Activated CD4-positive, alpha-beta T cell treated with anti-CD3 and anti-CD28 coated beads for 4 hours (primary cell): ENCODE measurements at places on chromosomes 7 and 10.

DNA sequence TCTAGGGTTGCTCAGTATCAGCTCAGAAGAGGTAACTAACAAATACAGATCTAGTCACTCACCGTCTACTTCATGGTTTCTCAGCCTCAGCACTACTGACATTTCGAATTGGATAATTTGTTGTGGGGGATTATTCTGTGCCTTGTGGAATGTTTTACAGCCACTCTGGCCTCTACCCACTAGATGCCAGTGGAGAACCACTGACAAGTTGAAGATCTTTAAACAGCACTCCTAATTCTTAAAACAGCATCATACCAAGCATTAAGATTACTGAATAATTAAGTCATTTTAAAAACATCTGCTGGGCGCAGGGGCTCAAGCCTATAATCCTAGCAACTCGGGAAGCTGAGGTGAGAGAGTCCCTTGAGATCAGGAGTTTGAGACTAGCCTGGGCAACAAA, 82.6 kb downstream of the UPF2 start:
- no peak for DNase-seq

DNA sequence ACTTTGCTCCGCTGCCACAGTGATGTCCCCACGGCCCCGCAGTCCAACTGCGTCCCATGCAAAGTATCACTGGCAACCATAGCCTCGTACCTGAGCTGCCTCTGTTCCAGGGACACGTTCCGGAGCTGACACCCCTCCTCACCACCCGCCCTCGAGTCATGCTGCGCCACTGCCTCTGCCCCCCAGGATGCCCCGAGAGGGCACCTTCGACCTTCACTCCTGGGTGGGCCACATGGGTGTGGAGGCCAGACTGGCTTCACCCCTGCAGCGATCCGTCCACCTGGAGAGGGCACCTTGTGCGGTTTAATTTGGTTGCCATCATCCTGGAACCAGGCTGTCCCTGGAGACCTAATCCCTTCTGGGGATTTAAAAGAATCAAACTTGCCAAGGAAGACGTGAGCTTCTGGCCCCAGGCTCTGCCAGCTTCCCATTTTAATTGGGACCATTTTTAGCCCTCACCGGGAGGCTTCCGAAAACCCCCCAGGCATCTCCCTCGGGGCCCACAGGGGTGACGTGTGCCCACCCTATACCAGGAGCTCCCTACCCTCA, 19.2 kb upstream of the TNRC18 start:
- DNase-seq = no peak

DNA sequence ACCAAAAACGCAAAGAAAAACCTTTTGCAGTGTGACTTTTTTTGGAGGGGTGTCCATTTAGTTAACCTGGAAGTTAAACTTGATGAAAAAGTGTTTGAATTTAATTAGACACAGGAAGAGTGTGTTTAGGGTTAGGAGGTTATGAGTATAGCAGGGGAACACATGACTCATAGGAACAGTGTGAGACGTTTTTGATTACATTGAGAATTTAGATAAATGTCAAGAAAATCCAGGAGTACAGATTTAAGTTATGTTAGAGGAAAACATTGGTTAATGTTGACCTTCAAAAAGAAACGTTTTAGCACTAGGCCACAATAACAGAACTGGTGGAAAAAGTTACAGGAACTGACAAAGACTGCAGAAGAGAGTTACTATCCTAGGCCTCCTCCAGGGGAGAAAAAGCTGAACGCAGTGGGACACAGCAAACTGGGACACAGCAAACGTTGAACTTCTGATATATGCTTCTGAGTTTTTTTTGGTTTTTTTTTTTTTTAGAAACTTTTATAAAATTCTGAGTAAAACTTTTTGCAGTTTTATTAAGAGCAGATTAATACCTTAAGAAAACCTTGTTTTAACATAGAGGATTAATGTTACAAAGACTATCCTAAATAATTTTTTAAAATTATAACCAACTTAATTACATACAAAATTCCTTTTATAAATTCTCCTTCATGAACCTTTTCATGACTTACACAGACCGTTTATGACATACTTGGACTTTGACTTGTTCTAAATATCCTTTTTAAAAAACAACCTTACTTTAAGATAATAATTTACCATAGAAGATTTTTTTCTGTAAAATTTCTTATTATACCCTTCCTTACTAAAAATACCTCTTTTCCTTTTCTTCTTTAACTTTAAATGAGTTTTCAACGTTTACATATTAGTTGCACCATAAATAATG, 22.2 kb downstream of the LANCL2 start:
- DNase-seq = no peak

GRCh38 chr10:3926675-3927525, 141.9 kb upstream of the KLF6 start:
- DNase-seq = no peak

GRCh38 chr10:35644050-35644950, 2.2 kb upstream of the FZD8 start:
- DNase-seq = no peak

DNA sequence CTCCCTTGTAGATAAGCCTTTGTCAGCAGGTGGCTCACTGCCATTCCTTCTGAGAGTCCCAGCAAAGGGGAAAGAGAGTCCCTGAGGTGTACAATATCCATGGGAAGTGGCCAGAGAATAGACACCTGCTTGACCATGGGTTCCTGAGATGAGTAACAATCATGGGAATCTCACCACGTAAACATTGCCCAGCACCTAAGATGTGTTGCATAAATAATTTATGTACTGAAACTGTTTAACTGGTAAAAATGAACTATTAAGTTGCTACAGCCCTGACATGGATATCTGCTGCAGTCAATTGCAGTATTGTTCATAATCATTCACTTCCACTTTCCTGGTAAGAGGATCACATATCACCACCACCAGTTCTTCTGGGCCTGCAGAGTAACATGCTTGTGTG, 123.8 kb upstream of the INHBA start:
- no peak for DNase-seq

DNA sequence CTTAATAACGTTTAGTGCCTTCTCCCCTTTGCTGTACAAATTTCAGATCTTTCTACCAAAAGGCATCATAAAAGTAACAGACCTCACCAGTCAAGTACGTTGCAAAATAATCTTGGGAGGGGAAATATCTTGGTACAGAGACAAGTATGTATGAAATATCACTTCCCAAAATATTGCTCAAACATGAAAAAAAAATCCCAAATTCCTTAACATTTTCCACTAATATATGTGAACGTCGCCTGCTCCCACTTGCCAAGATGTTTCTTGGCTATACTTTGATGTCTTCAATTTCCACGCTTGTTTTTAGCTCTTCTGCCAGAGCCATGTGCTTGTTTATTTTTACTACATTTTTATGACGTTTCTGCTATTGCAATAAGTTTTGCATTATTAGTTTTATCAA, 223.5 kb downstream of the PLXNA4 start:
- no peak for DNase-seq

GRCh38 chr7:138616085-138616484, 85.1 kb downstream of the SVOPL start:
- DNase-seq = no peak

DNA sequence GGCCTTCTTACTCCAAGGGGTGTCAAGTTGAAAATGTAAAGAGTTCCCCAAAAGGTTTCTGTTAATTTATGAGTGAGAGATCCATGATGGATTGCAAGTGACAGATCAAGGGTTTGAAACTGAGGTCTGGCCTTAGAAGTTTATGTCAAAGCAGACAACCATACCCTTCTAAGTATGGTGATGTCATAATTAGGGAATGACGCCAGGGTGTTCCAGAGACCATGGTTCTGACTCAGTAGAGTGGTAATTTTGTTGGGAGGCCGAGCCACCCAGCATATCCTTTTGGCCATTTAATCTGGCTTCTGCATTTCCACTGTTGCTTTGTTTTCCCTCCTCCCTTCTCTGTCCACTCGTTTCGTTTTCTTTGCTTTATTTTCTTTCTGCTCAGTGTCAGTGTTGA, 2.7 kb downstream of the TRUB1 start:
- DNase-seq = no peak

DNA sequence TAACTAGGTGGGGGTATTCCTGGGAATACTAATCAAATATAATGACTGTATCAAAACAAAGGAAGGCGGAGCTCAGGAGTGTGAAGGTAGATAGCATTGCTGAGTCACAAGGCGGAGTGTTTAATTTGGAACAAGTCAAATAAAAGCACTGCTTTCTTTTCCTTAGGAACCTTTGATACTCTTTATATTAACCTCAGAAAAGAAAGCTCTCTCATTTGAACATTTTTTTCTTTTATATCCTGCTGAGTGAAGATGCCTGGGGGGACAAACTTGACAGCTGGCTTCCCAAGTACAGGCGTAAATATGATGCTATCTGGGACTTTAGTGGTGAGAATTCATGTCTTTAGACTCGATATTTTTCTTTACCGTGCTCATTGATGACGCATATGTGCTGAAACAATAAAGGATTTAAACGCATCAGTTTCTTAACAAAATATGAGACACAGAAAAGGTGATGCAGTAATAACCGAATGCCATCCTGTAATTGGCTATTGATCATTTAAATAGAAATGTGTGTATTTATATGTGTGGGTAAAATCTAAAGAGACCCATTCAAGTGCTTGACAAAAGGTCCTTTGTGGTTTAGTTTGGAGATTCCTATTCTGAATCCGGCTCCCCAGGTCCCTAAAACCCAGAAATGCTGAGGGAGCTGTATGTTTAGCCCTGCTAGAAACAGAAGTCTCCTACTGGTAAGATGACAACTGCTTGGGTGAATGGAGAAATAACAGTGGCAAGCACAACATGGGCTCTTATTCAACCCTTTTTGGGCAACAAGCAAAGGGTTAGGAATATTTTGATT, 102.7 kb downstream of the PRTFDC1 start:
- DNase-seq = no peak

DNA sequence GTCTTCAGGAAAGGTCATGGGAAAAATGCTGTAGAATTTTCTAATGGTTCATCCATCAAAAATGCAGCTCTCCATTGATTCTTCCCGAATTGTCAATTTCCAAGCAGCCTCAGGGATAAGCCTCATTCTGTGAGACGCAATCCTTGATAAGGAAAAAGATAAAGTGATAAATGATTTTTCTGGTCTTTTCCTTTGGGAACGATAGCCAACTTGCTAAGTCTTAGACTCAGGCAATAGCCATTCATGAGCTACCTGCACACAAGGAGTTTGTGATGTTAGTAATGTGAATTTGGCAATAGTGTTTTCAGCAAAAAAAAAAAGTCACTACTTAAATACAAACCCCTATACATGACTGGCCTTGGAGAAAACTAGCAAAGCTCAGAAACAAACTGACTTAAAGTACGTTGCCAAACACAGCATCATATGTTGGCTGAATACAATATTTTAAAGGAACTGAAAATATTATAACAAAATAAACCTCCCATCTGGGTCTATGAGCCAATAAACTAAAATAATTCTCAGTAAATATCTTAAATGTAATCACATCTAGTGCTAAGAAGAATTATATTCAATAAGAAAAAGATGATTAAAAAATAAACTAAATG, 75.5 kb downstream of the KLF6 start:
- no peak for DNase-seq

DNA sequence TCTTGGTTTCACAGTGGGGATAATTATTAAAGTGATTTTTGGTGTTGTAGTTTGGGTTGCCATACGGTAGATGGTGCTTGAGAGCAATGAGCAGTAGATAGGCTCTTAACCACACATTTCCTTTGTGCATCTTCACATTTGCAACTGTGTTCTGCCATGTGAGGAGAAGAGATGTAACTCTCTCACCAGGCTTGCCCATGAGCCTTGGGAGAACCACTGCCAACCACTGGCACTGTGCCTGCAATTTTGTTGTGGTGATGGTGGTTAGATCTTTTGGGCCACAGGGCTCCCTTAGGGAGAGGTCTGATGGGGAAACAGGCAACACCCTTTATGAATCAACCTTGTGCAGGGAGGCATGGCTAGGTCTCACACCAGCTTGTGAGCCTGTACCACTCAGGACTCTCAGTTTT, 204.3 kb downstream of the CCDC7 start:
- DNase-seq = no peak

GRCh38 chr10:110903280-110904278, 15.4 kb downstream of the BBIP1 start:
- no peak for DNase-seq

- DNase-seq = no peak
Measured at GRCh38 chr7:101993311-101993710, 175.9 kb downstream of the CUX1 start.

- no peak for DNase-seq
Measured at GRCh38 chr10:90417476-90418210, 440.2 kb downstream of the HTR7 start.

DNA sequence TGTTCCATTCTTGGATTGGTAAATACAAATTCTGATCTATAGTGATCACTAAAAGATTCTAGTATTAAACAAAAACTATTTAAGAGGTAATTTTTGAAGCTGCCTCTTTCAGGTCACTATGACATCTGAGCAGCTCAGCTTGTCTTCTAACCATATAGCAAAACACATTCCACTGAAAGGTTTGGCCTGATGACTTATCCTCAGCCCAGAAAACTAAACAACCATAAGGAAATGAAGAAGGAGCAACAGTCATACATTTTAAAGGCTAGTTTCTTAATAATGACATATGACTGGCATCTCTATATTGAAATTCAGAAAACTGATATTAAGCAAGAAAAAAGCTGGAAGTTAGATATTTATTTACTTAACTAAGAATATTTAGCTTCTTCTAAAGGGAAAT, 24.6 kb downstream of the NT5C2 start:
- DNase-seq = no peak

DNA sequence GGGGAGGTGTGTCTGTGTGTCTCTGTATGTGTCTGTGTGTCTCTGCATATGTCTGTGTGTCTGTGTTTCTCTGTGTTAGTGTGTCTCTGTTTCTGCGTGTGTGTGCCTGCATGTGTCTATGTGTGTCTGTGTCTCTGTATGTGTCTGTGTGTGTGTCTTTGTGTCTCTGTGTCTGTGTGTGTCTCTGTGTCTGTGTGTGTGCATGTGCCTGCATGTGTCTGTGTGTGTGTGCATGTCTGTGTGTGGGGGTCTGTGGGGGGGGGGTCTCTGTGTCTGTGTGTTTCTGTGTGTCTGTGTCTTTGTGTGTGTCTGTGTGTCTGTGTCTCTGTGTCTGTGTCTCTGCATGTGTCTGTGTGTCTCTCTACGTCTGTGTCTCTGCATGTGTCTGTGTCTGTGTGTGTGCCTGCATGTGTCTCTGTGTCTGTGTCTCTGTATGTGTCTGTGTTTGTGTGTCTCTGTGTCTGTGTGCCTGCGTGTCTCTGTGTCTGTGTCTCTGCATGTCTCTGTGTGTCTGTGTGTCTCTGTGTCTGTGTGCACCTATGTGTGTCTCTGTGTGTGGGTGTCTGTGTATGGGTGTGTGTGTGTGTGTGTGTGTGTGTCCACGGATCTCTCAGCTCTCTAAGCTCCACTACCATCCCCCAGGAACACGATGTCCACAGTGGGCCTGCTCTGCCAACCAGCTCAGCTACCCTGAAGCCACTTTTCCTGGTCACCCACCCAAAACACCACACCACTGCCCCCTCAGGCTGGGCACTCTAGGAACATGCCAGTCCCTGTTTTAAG, 41.7 kb downstream of the RASGEF1A start:
- no peak for DNase-seq

GRCh38 chr7:154720016-154720415, 282.9 kb downstream of the PAXIP1 start:
- DNase-seq = no peak

- no peak for DNase-seq
Measured at GRCh38 chr7:434891-435629, 84.6 kb downstream of the PDGFA start.

GRCh38 chr10:130078120-130078519, 32.5 kb downstream of the C10orf143 start:
- DNase-seq = no peak

GRCh38 chr7:137668404-137668803, 178.4 kb downstream of the DGKI start:
- no peak for DNase-seq

GRCh38 chr7:158110661-158111048, 477.0 kb downstream of the PTPRN2 start:
- no peak for DNase-seq
